HCEC 1CT (cell line): ENCODE measurements at places on chromosomes 4 and X.

DNA sequence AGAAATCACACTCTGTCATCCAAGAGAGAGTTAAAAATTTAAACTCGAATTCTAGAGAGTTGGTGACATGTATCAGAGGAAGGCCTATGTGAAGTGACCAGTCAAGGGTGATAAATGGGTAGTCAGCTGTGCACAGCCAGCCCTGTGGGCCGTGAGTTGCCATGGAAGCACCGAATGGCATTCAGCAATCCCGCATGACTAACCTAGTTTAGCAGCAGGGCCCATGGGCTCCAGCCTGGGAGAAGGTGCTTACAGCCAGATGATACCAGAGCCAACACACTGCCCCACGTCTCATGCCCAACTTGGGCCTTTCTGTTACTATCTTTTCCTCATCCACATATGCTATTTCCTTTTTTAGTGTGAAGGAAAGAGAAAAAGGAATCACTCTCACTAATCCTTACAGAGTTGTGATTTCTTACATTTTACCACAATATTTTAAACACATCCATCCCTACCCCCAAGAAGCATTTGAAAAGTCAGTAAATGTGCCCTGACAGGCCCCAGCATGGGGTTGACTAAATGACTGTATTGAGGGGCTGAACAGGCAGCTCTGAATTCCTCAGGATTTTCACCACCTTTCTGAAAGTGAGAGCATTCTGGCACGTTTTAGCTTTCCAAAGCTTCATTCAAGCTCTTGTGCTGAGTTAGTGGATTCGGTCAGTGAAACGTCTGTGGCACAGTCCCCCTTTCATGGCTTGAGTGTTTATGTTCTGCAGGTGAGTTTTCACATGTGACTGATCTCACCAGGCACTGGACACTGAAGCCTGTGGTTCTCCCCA, 104.2 kb downstream of the AFF1 start:
- DNase-seq, result peak; percentile 69

GRCh38 chr4:181711387-181711786, 531.8 kb upstream of the TENM3 start:
- no peak for DNase-seq

DNA sequence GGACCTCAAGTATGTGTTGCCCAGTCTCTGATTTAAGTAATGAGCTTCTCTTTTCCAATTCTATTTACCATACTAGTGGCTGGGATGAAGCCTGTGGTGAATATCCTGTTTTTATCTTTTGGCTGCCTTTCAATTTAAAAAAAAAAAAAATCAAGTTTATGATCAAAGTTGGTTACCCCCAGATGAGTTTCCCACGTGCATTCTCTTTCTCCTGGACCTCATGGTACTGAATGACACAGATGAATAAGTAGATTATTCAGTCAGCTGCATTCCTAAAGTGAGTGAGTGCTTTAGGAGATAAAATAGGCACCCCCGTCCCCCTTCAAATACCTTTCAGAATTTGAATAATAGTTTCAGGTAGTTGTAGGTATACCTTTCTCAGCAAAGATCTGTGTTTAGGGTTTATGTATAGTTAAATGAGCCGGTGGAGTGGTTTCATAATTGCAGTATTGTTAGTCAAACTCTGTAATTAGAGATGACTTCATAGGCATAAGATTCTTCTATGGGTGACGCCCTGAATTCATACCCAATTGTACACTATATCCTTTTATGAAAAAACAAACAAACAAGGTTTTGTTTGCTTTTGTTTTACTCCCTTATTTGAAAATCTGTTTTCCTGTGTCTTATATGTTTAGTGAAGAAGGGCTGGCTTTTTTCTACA, 41.9 kb downstream of the PLS3 start:
- DNase-seq, result no peak

GRCh38 chrX:65635378-65635777, 32.1 kb upstream of the MSN start:
- DNase-seq, result no peak

GRCh38 chr4:1767770-1768366, 25.2 kb upstream of the FGFR3 start:
- no peak for DNase-seq

GRCh38 chr4:41120297-41121217, 93.8 kb downstream of the APBB2 start:
- no peak for DNase-seq

DNA sequence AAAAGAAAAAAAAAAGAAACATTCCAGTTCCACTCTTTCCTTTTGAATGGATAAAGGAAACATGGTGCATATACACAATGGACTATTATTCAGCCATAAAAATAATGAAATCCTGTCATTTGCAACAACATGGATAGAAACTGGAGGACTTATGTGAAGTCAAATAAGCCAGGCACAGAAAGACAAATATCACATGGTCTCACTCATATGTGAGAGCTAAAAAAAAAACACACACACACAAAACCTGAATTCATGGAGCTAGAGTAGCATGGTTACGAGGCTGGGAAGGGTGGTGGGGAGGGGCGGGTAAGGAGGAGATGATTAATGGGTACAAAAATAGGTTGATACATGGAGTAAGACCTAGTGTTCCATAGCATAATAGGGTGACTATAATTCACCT, 22.4 kb upstream of the SH3KBP1 start:
- no peak for DNase-seq

GRCh38 chr4:40736910-40737309, 12.8 kb upstream of the NSUN7 start:
- DNase-seq, result peak; percentile 9

DNA sequence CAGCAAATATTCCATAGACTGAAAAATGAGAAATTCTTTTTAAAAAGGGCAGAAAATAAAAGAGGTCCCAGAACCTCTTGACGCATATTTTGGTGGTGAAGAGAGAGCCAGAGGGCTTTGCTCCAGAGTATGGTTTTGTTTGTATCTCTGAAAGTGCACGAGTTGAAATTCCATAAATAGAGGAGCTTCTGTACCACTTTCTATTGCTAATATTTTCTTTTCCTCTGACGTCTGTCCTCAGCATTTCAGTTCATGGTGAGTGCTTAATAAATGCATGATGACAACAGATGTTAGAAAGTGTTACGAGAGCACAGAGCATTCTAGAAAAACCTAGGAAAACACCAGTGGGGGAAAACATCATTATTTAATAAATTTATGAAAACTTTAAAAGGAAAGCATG, 145.6 kb downstream of the AMELX start:
- no peak for DNase-seq

DNA sequence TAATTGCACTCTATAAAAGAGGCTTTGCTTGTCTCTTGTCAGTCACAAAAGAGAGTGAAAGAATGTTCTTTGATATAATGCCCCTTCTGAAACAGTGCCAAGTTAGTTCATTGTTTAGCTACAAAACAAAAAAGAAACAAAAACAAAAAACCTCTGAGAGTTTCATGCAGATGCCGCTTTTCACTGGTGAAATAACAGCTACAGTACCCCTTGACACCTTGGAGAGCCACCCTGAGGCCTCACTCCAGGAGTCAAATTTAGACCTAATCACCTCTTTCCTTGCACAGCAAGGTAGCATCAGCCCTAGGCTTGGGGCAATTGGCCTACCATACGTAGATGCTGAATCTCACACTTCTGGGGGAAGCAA, 185.2 kb downstream of the UNC5C start:
- DNase-seq, result no peak

GRCh38 chr4:5034206-5034605, 14.9 kb upstream of the CYTL1 start:
- DNase-seq, result no peak

DNA sequence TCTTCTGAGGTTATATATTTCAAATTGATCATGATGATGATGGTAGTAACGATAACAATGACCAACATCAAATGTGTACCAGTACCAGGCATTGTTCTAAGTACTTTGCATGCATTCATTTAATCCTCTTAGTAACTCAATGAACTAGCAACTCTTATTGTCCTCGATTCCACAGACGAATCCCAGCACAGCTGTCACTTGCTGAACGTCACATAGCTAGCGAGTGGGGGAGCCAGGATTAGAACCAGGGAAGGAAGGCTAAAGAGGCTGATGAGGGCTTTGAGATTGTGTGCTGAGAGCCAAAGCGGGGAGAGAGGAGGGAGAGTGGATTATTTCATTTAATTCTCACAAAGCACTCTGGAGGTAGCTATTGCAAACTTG, 103.6 kb downstream of the PHOX2B start:
- no peak for DNase-seq

DNA sequence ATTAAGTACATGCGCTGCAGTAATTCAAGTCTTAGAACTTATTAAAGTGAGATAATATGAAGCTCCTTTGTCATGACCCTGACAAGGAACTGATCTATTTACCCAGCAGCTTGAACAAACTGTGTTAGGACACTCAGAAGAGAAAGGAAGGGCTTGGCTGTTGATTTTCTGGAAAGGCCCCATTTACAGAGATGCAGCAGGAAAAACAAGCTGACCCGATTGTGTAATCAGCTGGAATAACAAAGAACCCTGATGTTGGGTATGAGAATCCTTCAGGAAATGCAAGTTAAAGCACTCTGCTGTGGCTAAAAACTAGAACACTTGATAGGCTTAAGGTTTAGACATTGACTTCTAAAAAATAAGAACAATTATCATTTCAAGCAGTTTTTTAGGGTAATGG, 64.8 kb downstream of the TBC1D9 start:
- no peak for DNase-seq

GRCh38 chr4:73589887-73590801, 30.1 kb downstream of the RASSF6 start:
- no peak for DNase-seq

DNA sequence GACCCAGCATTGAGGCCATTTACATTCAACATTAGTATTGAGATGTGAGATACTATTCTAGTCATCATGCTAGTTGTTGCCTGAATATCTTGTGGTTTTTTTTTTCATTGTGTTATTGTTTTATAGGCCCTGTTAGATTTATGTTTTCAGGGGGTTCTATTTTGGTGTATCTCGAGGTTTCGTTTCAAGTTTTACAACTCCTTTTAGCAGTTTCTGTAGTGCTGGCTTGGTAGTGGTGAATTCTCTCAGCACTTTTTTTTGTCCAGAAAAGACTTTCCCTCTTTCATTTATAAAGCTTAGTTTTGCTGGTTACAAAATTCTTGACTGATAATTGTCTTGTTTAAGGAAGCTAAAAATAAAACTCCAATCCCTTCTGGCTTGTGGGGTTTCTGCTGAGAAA, 115.5 kb downstream of the NPNT start:
- no peak for DNase-seq

GRCh38 chrX:10612215-10612614, 8.2 kb downstream of the MID1 start:
- DNase-seq, result peak; percentile 69
